ENCODE measurements at places on chromosomes 2 and 18. TPM values are rescaled to one million over a fixed set of nuclear protein-coding genes. Genes with fewer than 3 reads are reported as not detected.
A peak's percentile ranks its signal among the peaks of the same experiment; 100 is the strongest.

- no peaks in the 10 kb centered on the region for H3K36me3 ChIP-seq
- DNase-seq: peak; percentile 94
- H3K4me3 ChIP-seq: no peak overlapping the region
- H3K4me1 ChIP-seq: peaks cover 99% of the 10 kb centered on the region
- peak overlapping the region; percentile 86 for H3K27ac ChIP-seq
Observed at GRCh38 chr2:128309280-128310093, 9.2 kb downstream of the HS6ST1 start.

LYG2 gene
- not detected for total RNA-seq

- no peak overlapping the region for H3K27ac ChIP-seq
- H3K27me3 ChIP-seq: no peaks in the 10 kb centered on the region
- H3K4me3 ChIP-seq: no peak overlapping the region
- no peaks in the 10 kb centered on the region for H3K4me1 ChIP-seq
- H3K36me3 ChIP-seq: no peaks in the 10 kb centered on the region
Observed at GRCh38 chr2:58900246-58901027, 659.3 kb upstream of the FANCL start.

SIX2 gene
- total RNA-seq: 0.06 TPM

GPBAR1 gene
- total RNA-seq: 0.22 TPM

DNA sequence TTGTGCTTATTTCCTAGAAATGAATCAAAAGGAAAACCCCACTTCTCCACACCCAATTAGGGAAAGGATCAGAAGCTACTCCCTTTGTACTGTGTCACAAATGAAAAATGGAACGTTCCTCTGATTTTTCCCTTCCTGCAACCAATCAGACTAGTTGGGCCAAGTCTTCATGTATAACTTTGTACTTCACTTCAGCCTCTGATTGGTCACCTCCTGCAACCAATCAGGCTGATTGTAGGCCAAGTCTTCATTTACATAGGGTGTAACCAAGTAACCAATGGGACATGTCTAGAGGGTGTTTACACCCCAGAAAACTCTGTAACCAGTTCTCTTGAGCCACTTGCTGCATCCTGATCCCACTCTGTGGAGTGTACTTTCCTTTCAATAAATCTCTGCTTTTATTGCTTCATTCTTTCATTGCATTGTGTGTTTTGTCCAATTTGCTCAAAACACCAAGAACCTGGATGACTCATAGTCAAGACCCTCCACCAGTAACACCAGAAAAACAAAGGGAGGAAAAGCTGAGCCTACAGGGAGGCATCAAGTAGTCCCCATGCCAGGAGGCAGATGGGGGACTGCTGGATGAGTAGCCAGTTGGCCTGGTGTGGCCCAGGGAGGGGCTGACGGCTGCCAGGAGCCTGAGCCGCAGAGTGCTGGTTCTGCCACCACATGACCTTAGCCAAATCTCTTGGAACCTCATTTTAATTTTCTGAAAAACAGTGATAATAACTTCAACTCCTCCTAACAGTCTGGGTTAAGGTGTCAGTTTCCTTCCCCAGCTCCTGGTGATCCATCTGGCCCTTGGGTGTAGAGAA is 46.1 kb downstream of the SOWAHC start:
- no peak for DNase-seq
- H3K36me3 ChIP-seq: no peaks in the 10 kb centered on the region
- H3K27me3 ChIP-seq: no peaks in the 10 kb centered on the region

DNA sequence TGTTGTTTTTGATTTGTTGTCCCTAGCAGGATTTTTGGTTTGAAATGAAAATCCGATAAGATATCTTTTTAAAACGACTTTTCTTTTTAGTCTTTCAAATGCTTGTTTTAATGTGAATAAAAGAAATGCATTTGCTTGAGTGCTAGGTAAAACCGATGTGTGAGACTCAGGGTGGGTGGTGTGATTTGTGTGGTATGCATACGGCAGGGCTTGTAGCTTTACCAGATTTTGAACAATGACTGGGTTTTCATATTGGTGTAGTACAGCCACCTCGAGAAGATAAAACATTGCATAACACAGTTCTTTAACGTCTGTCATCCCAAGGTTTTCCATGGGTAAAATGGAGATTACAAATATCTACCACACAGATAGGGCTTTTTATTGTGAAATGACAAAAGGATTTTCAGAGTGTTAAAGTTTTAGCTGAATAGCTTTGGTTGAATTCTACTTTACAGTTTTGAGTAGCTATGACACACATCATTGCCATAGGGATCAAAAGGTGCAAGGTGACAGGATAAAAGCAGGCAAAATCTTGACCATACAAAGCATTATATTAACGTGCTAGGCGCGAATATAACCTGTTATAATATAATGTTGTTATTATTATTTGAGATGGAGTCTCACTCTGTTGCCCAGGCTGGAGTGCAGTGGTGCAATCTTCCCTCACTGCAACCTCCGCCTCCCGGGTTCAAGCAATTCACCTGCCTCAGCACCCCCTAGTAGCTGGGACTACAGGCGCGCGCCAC is 824 bp upstream of the ZNF638 start:
- peaks cover 5% of the 10 kb centered on the region for H3K4me1 ChIP-seq
- no peak overlapping the region for H3K4me3 ChIP-seq
- no peak overlapping the region for H3K27ac ChIP-seq
- H3K27me3 ChIP-seq: no peaks in the 10 kb centered on the region
- H3K36me3 ChIP-seq: no peaks in the 10 kb centered on the region

GRCh38 chr18:75624869-75625268 is 197.4 kb upstream of the SMIM21 start:
- no peaks in the 10 kb centered on the region for H3K36me3 ChIP-seq
- no peak overlapping the region for H3K27ac ChIP-seq
- no peaks in the 10 kb centered on the region for H3K4me1 ChIP-seq
- no peak overlapping the region for H3K4me3 ChIP-seq
- no peak for DNase-seq

- H3K27ac ChIP-seq: peak overlapping the region; percentile 68
- no peaks in the 10 kb centered on the region for H3K36me3 ChIP-seq
- H3K4me1 ChIP-seq: no peaks in the 10 kb centered on the region
- H3K4me3 ChIP-seq: peak overlapping the region; percentile 46
- peaks cover 10% of the 10 kb centered on the region for H3K27me3 ChIP-seq
- peak; percentile 2 for DNase-seq
Observed at GRCh38 chr18:34493566-34494358, 216.3 kb upstream of the DTNA start.

FSIP2 gene
- 0.41 TPM for total RNA-seq

GRCh38 chr2:40400336-40400953 is 51.4 kb downstream of the SLC8A1 start:
- H3K27me3 ChIP-seq: no peaks in the 10 kb centered on the region
- no peaks in the 10 kb centered on the region for H3K36me3 ChIP-seq
- no peak for DNase-seq
- H3K4me3 ChIP-seq: no peak overlapping the region
- no peaks in the 10 kb centered on the region for H3K4me1 ChIP-seq

GRCh38 chr18:52723550-52723970 is 383.6 kb downstream of the DCC start:
- H3K27me3 ChIP-seq: no peaks in the 10 kb centered on the region
- no peaks in the 10 kb centered on the region for H3K4me1 ChIP-seq
- H3K4me3 ChIP-seq: no peak overlapping the region

- no peak overlapping the region for H3K27ac ChIP-seq
- no peak overlapping the region for H3K4me3 ChIP-seq
- peak; percentile 84 for DNase-seq
- H3K4me1 ChIP-seq: peaks cover 6% of the 10 kb centered on the region
- no peaks in the 10 kb centered on the region for H3K27me3 ChIP-seq
Observed at GRCh38 chr2:227766373-227766883, 20.7 kb downstream of the SCYGR8 start.

DNA sequence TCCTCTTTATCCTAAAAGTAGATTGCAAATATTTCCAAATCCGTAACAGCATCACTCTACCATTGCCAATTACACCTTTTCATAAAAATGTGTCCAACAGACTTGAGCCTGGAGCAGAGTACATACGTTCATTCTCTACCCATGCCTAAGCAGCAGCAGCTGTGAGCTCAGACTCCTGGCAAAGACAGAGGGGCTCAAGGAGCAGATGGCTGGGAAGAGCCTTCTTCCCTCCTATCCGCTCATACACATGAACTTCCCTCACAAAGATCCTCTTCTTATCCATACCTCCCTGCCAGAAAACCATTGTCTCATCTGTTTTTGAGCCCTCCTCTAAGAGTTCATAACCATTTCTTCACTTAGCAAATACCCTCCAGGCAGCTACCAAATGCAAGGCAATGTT is 164.3 kb upstream of the ARL4C start:
- no peaks in the 10 kb centered on the region for H3K36me3 ChIP-seq
- no peaks in the 10 kb centered on the region for H3K27me3 ChIP-seq
- H3K4me1 ChIP-seq: no peaks in the 10 kb centered on the region
- no peak for DNase-seq

C2orf66 gene
- not detected for total RNA-seq

- no peak for DNase-seq
- H3K27ac ChIP-seq: no peak overlapping the region
- H3K4me3 ChIP-seq: no peak overlapping the region
Observed at GRCh38 chr2:145724311-145724898, 1204.5 kb upstream of the ZEB2 start.

DNA sequence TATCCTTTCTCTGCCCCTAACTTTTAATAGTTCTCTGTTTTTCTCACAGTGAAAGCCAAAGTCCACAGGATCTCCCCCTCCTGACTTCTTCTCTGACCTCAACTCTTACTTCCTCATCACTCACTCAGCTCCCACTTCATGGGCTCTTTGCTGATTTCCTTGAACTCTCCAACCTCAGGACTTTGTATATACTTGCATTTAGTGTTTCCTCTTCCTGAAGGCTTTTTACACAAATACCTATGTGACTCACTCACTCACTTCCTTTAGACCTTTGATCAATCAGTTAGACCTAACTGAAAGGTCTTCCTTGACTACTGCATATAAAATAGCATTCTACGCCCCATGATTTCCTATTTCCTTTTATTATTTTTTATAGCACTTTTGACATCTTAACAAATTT is 233.1 kb upstream of the MEX3C start:
- no peaks in the 10 kb centered on the region for H3K36me3 ChIP-seq
- peaks cover 3% of the 10 kb centered on the region for H3K27me3 ChIP-seq
- no peak overlapping the region for H3K27ac ChIP-seq

ARHGAP15 gene
- total RNA-seq: 10.4 TPM
